Suppressor macrophage treated with lipopolysaccharide for 4 hours (primary cell): ENCODE measurements at places on chromosomes 11 and 22.
A peak's percentile ranks its signal among the peaks of the same experiment; 100 is the strongest.

GRCh38 chr11:69348414-69349235 is 54.7 kb downstream of the MYEOV start:
- no peak for DNase-seq

GRCh38 chr11:117202386-117203068 is 3.4 kb downstream of the TAGLN start:
- DNase-seq, result no peak

GRCh38 chr11:110711776-110712658 is at the start of gene ARHGAP20:
TSS of gene ARHGAP20 (minus strand) at chr11:110712437. CDS start at chr11:110712231, 206 bp downstream.
- DNase-seq, result peak; percentile 57

DNA sequence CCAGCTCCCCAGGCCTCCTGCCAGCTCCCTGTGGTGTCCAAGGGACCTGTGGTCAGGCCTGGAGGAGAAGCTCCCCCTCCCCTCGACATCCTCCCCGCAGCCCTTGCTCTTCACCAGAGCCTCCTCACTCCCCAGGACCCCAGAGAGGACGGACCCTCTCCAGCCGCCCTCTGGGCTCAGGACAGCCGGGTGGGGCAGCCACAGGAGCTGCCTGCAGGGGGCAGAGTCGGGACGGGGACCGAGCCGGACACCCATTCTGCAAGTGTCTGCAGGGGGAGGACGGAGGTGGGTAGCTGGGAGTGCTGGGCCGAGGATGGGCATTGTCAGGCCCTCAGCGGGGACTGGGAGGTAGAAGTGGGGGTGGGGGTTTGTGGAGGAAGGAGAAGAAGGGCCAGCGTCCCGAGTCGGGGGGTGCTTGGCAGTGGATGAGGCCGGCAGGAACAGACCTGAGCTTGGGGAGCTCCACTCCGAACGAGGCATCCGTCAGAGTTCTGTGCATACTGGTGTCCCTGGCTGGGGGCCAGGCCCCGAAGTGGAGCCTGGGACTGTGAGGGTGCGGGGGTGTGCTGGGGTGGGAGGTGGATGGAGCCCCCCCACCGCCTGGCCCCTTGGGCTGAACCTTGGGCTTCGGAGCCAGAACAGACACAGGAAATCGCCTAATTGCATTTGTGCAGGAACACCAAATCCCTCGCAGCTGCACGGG is 15.2 kb downstream of the PRR33 start:
- peak; percentile 38 for DNase-seq

- no peak for DNase-seq
Observed at GRCh38 chr22:50058061-50058905, at the start of gene TTLL8. TSS of gene TTLL8 (minus strand) at chr22:50058298.

DNA sequence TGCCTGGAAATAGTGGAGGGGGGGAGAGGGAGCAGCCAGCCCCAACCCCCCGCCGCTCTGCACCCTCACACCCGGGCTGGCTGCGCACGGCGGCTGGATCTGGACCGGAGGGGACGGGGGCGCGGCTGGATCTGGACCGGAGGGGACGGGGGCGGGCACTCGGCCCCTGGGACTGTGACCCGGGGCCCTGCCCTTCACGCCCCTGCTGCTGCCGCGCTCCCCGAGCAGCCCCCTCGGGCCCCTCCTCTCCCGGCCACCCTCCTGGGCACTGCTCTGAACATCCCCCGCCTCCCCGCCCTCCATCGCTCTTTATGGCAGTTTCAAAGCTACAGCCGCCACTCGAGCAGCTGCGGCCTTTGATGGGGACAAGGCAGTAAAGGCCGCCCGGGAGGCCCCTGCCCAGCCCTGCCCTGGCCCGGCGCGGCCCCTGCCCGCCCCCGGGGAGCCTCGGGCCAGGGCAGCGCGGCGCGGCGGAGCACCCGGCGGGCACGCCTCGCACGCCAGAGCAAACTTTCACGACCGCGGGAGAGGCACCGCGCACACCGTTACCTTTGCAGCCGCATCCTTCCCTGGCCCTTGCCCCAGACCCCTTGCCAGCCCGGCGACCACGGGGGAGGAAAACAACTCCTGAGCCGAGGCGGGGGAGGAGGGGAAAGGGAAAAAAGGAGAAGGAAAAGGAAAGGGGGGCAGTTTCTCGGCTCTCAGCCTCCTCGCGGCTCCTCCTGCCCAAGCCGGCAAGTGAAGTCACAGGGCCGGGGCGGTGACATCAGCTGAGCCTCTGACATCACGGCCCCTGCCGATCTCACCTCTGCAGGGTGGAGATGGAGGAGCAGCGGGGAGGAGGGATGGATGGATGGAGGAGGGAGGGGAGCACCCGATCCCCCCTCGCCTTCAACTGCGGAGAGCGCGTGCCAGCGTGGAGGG is 13.1 kb upstream of the TCF20 start:
- DNase-seq, result peak; percentile 40

DNA sequence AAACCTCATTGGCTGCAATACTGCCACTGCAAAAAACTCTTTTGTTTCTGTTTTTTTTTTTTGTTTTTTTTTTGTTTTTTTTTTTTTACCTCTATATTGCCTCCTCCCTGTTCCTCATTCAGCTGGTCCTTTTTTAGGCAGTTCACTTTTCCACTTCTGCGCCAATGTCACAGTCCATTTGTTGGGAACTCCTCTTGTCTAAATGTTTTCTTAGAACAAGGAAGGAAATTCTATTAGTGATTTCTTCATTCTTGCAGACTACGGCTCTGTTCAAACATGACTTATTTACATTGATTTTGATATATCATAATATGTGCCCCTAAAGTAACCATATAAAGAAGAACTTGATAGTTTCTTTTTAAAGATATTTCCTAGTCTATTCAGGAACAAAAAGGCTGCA is 2.9 kb downstream of the FAM118B start:
- peak; percentile 25 for DNase-seq

DNA sequence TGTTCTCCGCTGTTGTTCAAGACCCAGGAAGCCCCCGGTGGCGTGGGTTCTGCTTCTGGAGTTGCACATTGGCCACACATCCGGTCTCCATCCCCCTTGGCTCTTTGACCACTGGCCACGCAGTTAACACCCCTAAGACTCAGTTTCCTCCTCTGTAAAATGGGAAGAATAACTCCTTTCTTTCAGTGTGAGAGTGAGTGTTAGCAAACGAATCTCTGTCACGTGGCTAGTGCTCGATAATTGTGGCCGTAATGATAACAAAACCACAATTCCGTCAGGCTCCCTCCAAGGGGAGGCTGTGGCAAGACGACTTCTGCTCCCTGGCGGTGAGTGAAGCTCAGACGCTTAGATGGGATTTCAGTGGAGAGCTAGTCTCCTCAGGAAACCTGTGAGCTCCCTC is 315.2 kb upstream of the B3GAT1 start:
- DNase-seq, result no peak

GRCh38 chr11:111729071-111729830 is 36.9 kb downstream of the PPP2R1B start:
- no peak for DNase-seq

- DNase-seq, result peak; percentile 13
Observed at GRCh38 chr11:114083391-114084252, 24.1 kb downstream of the ZBTB16 start.

DNA sequence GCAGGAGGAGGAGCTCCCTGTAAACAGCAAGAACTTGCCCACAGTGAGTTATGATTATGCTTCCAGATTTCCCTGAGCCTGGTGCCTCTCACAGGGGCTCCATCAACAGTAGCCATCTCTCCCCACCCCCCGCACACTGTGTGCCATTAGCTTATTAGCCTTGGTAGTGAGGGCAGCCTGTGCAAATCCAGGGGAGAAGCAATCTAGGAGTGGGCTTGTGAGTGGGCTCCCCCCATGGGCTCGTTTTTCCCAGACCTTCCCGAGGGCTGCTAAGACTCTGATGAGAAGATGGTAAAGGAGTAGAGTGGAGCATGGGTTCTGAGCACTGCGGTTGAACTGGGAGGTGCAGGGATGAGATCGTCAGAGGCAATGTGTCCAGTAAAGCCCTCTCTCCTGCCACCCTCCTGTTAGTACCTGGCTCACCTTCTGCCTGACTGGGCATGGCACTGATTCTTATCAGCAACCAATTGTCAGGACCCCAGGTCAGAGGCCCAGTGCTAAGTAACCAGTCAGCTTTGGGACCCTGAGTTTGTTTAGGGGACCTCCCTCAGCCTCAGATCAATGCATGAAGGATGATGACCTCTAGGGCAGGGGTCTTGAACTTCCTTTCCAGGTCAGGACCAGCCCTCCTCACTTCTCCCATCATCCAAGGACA is 38.4 kb upstream of the TP53I11 start:
- DNase-seq, result no peak

DNA sequence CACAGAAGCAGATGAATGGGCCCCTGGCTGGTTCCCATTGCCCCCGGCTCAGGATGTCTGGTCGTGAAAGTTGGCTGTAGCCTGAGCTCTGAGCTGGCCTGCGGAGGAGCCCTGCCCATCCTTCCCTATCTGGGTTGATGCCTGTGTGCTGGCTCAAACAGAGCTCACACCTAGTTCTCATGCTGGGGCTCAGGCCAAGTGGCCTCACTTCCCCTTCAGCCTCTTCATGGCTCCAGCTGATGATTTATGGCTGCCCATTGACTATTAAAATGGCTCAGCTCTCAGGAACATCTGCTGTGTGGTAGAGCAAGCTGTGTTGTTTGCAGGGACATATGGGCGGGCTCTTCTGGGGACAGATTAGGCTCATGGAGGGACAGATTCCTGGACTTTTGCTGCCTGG is 64.7 kb downstream of the ADAMTS15 start:
- no peak for DNase-seq

DNA sequence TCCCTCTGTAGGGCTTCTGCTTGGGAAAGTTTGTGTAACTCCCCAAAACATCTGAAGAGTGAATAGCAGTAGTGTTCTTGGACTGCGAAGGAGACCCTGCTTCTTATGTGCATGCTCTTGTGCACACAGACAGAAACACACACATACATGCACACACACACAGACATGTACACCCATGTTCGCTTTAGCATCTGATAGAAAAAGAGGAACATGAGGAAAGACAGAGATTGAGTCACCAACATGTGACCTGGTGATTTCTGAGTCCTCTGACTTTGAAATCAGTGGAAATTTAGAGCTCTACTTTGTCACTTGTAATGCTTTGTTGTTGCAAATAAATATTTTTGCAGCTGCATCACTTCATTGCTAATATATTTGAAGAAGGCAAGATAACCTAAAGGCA is 23.8 kb downstream of the CD44 start:
- DNase-seq, result peak; percentile 82

DNA sequence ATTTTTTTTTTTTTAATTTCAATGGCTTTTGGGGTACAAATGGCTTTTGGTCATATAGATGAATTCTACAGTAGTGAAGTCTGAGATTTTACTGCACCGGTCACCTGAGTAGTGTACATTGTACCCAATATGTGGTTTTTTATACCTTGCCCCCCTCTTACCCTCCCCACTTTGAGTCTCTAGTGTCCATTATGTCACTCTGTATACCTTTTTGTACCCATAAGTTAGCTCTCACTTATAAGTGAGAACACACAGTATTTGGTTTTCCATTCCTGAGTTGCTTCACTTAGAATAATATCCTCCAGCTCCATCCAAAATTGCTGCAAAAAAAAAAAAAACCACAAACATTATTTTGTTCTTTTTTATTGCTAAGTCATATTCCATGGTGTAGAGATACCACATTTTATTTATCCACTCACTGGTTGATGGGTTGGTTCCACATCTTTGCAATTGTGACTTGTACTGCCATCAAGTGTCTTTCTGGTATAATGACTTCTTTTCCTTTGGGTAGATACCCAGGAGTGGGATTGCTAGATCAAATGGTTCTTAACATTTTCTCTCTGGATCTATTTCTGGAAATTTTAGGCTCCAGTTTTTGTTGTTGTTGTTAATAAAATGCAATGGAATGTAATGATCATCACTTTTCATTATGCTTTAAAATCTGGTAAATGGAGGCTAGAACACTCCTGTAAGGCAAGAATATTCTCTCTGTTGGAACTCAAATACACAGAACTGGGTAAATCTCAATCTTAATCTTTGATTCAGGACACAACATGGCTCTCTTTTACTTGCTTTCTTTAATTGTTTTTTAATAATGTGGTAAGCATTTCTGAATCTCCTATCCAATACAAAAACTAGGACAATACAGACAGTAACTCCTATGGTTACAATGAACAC is 10.3 kb downstream of the NEAT1 start:
- peak; percentile 40 for DNase-seq

- no peak for DNase-seq
Observed at GRCh38 chr11:44377121-44377520, 67.2 kb upstream of the ALX4 start.

- no peak for DNase-seq
Observed at GRCh38 chr11:66076561-66076960, 6.5 kb downstream of the PACS1 start.

GRCh38 chr11:2367266-2368160 is 9.6 kb upstream of the CD81 start:
- no peak for DNase-seq
